Amniotic stem cell (primary cell): ENCODE measurements at places on chromosomes 6 and 20.

GRCh38 chr20:34876406-34877282 lies at the start of gene ACSS2:
Gene ACSS2, plus strand, starts transcription at chr20:34876612. Its CDS starts 34 bp downstream, at chr20:34876646.
- DNase-seq, result peak; percentile 92

- DNase-seq, result no peak
Observed at GRCh38 chr6:169966312-169967181, 215.1 kb downstream of the ERMARD start.

- DNase-seq, result peak; percentile 54
Observed at GRCh38 chr20:44137266-44137801, 49.7 kb downstream of the JPH2 start.

- no peak for DNase-seq
Observed at GRCh38 chr6:132465530-132466485, 47.1 kb downstream of the STX7 start.
